Spinal cord (tissue), 10 donors: ENCODE measurements at places on chromosomes 1 and 21.

GRCh38 chr1:198169672-198170071, 12.9 kb downstream of the NEK7 start:
- H3K27me3 ChIP-seq, result no peaks in the 10 kb centered on the region
- DNase-seq, result no peak
- no peaks in the 10 kb centered on the region for H3K36me3 ChIP-seq
- H3K4me3 ChIP-seq, result no peak overlapping the region
- H3K27ac ChIP-seq, result no peak overlapping the region

- no peak for DNase-seq
- no peak overlapping the region for H3K4me3 ChIP-seq
- H3K27me3 ChIP-seq, result peaks cover 39% of the 10 kb centered on the region
- no peak overlapping the region for H3K27ac ChIP-seq
Observed at GRCh38 chr1:2053217-2053616, 3.0 kb downstream of the PRKCZ start.

DNA sequence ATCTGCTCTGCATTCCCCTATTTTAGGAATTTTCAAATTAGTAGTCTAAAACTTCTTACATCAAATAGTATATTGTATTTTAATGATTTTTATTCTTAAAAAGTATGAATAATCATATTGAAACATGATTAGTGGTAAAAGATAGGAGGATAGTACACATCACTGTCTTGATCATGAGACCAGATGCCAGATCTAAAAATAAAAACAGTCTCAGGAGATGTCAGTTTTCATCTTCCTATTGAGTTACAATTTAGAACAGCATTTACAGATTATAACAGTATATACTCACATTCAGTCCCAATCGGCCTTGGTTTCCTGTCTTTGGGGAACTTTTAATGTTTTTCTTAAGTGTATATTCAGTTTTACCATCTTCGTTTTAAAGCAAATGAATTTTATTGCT, 95.9 kb downstream of the USP25 start:
- H3K4me3 ChIP-seq, result no peak overlapping the region
- DNase-seq, result no peak
- H3K27me3 ChIP-seq, result no peaks in the 10 kb centered on the region
- no peaks in the 10 kb centered on the region for H3K4me1 ChIP-seq
- H3K27ac ChIP-seq, result no peak overlapping the region

DNA sequence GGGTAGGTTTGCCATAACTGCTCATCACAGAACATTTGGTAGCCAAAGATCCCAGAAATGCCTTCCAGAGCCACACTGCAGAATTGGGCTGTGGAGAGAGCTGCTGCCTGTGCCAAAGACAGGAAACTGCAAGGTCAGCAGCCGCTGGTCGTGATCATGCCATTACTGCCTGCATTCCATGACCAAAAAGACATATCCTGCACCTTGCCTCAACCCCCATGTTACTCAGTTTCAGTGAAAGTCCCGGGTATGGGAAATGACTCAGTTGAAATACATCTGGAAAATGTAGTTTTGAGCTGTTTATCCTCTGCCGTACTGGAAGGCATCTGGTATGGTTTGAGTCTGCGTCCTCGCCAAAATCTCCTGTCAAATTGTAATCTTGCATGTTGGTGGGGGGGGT, 161.7 kb downstream of the FCRL5 start:
- DNase-seq, result no peak
- H3K4me1 ChIP-seq, result no peaks in the 10 kb centered on the region
- H3K27ac ChIP-seq, result no peak overlapping the region
- H3K27me3 ChIP-seq, result no peaks in the 10 kb centered on the region

GRCh38 chr1:162302306-162303003, 74.2 kb downstream of the SPATA46 start:
- no peaks in the 10 kb centered on the region for H3K27me3 ChIP-seq
- no peak overlapping the region for H3K4me3 ChIP-seq
- no peak overlapping the region for H3K27ac ChIP-seq
- DNase-seq, result no peak
- H3K36me3 ChIP-seq, result peaks cover 3% of the 10 kb centered on the region
- peaks cover 6% of the 10 kb centered on the region for H3K4me1 ChIP-seq

- no peak for DNase-seq
- H3K4me1 ChIP-seq, result peaks cover 10% of the 10 kb centered on the region
- no peaks in the 10 kb centered on the region for H3K27me3 ChIP-seq
- no peak overlapping the region for H3K4me3 ChIP-seq
Observed at GRCh38 chr1:245878585-245878984, 628.5 kb downstream of the SMYD3 start.

- H3K4me1 ChIP-seq, result no peaks in the 10 kb centered on the region
- DNase-seq, result no peak
- H3K4me3 ChIP-seq, result no peak overlapping the region
- H3K27me3 ChIP-seq, result peaks cover 4% of the 10 kb centered on the region
- H3K36me3 ChIP-seq, result no peaks in the 10 kb centered on the region
- no peak overlapping the region for H3K27ac ChIP-seq
Observed at GRCh38 chr1:115867216-115867615, 26.3 kb upstream of the NHLH2 start.

DNA sequence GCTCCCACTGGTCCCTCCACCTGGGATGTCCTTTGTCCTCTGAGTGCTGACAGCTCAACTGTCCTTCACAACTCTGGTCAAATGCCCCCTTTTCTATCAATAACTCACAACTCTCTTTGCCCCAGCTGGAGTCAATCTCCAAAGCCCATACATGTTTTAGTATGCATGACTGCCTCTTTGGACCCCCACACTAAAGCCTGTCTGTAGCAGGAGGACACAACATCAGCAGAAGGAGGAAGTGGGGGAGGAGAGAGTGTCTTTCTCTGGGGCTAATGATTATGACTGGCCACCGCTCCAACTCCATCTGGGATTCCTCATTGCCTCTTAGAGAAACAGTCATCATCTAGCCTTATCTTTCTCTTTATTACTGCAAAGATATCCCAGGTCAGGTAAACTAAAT, 186.6 kb upstream of the FGGY start:
- H3K4me3 ChIP-seq, result no peak overlapping the region
- no peaks in the 10 kb centered on the region for H3K27me3 ChIP-seq
- DNase-seq, result no peak
- H3K4me1 ChIP-seq, result peaks cover 4% of the 10 kb centered on the region
- no peak overlapping the region for H3K27ac ChIP-seq
- no peaks in the 10 kb centered on the region for H3K36me3 ChIP-seq

DNA sequence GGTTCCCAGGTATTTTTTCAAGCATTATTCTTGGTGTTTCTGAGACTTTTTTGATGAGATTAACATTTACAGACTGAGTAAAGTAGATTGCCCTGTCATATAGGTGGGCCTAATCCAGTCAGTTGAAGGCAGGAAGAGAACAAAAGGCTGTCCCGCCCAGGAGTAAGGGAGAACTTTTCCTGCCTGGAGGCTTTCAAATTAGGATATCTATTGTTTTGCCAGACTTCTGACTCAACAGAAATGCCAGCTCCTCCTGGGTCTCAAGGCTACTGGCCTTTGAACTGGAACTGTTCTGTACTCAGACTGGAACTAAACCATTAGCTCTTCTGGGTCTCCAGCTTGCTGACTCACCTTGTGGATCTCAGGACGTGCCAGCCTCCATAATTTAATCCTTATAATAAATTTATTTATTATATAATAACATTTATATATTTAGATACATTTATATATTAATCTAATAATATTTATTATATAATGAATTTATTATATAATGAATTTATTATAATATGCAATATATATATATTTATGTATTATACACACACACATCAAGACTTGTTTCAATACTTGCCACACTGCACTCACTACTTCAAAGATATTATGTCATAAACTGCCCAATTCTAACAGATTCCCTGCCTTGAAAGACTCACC, 510.8 kb upstream of the B3GALT2 start:
- no peaks in the 10 kb centered on the region for H3K4me1 ChIP-seq
- no peak for DNase-seq
- H3K4me3 ChIP-seq, result no peak overlapping the region
- no peaks in the 10 kb centered on the region for H3K36me3 ChIP-seq
- no peaks in the 10 kb centered on the region for H3K27me3 ChIP-seq
- no peak overlapping the region for H3K27ac ChIP-seq

DNA sequence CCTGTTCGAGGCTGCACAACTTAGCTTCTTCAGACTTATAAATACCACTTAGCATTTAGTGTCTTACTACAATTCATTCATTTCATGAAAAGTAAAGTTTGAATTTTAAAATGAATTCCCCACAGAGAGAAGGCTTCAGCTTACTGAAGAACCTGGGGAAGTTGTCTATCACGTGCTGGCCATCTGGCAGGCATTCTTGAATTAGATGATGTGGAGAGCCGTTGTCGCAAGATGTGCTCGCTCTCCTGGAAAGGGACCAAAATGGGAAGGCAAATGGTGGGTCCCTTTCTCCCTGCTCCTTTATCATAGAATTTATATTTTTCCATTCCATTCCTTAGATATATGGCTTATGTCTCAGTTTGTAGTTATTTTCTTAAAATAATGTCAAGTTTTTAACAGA, 90.5 kb downstream of the CD247 start:
- H3K36me3 ChIP-seq, result peaks cover 6% of the 10 kb centered on the region
- H3K4me1 ChIP-seq, result peaks cover 37% of the 10 kb centered on the region
- H3K27ac ChIP-seq, result no peak overlapping the region
- H3K4me3 ChIP-seq, result no peak overlapping the region

- H3K4me3 ChIP-seq, result no peak overlapping the region
- H3K36me3 ChIP-seq, result peaks cover 6% of the 10 kb centered on the region
- no peak for DNase-seq
Observed at GRCh38 chr21:41948901-41949300, 4.9 kb downstream of the C2CD2 start.

GRCh38 chr1:223811634-223812101, 34.1 kb downstream of the TP53BP2 start:
- H3K36me3 ChIP-seq, result peaks cover 24% of the 10 kb centered on the region
- no peaks in the 10 kb centered on the region for H3K27me3 ChIP-seq
- peak; percentile 33 for DNase-seq
- H3K27ac ChIP-seq, result no peak overlapping the region
- H3K4me1 ChIP-seq, result no peaks in the 10 kb centered on the region

DNA sequence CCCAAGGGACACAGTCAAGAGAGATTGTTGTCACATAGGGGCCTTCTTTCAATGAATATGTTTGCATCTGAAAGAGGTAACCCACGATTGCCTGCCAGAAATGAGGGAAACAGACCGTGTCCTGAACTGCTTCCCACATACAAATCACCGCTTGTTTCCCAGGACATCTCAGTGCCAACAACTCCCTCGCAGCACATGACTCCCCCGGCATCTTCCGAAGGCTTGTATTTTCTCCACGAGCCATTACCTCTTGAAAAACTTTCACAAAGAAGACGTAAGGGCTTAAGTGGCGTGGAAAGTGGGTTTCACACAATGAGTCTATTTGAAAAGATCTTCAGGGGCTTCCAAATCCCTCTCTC, 31.6 kb upstream of the PDE9A start:
- peaks cover 4% of the 10 kb centered on the region for H3K27me3 ChIP-seq
- H3K4me3 ChIP-seq, result no peak overlapping the region
- peak; percentile 69 for DNase-seq
- peaks cover 36% of the 10 kb centered on the region for H3K4me1 ChIP-seq
- H3K36me3 ChIP-seq, result no peaks in the 10 kb centered on the region

GRCh38 chr1:167782946-167783345, 61.2 kb downstream of the MPZL1 start:
- no peak overlapping the region for H3K27ac ChIP-seq
- no peak for DNase-seq
- no peak overlapping the region for H3K4me3 ChIP-seq
- H3K4me1 ChIP-seq, result no peaks in the 10 kb centered on the region
- peaks cover 2% of the 10 kb centered on the region for H3K36me3 ChIP-seq

- peaks cover 17% of the 10 kb centered on the region for H3K4me1 ChIP-seq
- H3K36me3 ChIP-seq, result no peaks in the 10 kb centered on the region
- peak overlapping the region; percentile 66 for H3K4me3 ChIP-seq
- H3K27ac ChIP-seq, result peak overlapping the region; percentile 79
Observed at GRCh38 chr21:38804789-38805327, 871 bp upstream of the ETS2 start.

GRCh38 chr1:115323366-115324004, 14.6 kb downstream of the NGF start:
- no peaks in the 10 kb centered on the region for H3K27me3 ChIP-seq
- no peaks in the 10 kb centered on the region for H3K4me1 ChIP-seq
- DNase-seq, result no peak
- H3K4me3 ChIP-seq, result no peak overlapping the region

DNA sequence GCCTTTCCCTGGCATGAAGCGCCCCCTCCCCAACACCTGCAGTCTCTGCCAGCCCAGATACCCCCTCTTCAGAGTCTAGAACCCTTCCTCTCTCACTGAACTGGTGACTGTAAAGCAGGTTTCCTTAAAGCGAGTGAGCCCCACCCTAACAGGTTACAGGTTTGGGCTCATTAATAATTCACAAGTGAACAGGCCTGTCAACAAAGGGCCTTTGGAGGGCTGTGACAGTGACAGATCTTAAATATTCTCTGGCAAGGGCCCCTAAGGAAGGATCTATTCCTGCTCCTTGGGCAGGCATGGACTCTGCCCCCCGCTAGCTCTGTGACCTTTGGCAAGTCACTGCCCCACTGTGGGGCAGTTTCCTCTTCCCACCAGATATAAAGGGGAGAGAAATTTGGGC, 5.6 kb upstream of the TTC39A start:
- no peak overlapping the region for H3K4me3 ChIP-seq
- H3K4me1 ChIP-seq, result peaks cover 6% of the 10 kb centered on the region
- H3K27me3 ChIP-seq, result peaks cover 1% of the 10 kb centered on the region
- H3K36me3 ChIP-seq, result no peaks in the 10 kb centered on the region

DNA sequence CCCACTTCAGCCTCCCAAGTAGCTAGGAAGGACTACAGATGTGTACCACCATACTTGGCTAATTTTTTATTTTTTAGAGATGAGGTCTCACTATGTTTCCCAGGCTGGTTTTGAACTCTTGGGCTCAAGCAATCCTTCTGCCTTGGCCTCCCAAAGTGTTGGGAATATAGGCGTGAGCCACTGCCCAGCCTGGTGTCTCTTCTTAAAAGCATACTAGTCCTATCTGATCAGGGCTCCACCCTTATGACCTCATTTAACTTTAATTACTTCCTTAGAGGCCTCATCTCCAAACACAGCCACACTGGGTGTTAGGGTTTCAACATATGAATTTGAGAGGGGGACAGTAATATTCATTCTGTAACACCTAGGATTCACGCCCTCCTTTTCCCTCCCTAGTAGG, 130.9 kb downstream of the GLIS1 start:
- H3K27ac ChIP-seq, result no peak overlapping the region
- DNase-seq, result no peak
- H3K4me3 ChIP-seq, result no peak overlapping the region

DNA sequence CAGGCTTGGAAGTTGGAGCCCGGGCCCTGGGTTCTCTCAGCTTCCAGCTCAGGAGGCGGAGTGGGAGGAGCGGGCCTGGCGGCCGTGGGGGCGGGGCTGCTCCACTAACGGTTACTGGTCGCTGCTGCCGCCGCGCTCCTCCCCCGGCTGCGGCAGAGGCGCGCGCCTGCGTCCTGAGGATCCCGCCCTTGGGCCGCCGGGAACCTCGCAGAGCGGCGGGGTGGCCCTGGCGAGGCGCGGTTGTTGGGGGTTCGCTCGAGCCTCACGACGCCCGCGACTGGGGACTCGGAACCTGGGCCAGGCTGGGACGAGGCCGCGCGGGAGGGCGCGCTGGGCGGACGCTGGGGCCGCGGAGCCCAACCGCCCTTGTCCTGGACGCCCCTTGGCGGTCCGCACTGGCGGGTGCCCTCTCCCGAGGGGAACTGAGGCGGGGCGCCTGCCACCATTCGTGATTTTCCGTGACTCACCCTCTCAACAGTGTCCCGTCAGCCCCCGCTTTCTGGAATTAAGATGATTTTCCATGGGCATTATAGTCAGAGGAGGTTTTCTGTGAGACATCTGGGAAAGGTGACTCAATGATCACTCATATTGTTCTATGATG, 34.1 kb downstream of the OR2G3 start:
- H3K36me3 ChIP-seq, result no peaks in the 10 kb centered on the region
- H3K27ac ChIP-seq, result no peak overlapping the region
- H3K27me3 ChIP-seq, result no peaks in the 10 kb centered on the region
- H3K4me3 ChIP-seq, result no peak overlapping the region
- DNase-seq, result peak; percentile 93
